Lung microvascular endothelial cell (primary cell): ENCODE measurements at places on chromosomes 3 and 15. TPM values are rescaled to one million over a fixed set of nuclear protein-coding genes. Genes with fewer than 3 reads are reported as not detected.

DNA sequence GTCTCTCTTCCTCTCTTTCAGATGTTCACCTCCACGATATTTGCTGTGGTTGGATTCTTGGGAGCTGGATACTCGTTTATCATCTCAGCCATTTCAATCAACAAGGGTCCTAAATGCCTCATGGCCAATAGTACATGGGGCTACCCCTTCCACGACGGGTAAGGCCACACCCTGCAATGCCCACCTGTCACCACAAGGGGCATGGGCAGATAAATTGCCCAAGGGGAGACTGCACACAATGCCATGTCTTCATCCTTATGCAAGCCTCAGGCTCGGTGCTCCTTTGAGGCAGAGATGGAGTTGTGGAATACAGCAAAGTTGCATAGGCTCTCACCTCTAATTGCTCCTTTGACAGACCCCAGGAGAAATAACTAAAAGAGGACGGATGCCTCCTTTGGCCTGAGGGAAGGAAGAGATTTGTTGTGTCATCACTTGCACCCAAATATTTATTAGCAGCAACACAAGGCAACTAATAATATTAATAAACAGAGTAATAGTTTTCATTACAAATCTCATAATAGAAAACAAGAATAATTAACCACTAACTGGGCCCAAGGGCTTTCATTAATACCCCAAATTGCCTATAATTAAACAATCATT, 13.2 kb downstream of the TM4SF4 start:
- no peak for DNase-seq

- DNase-seq = no peak
These were observed 340.8 kb upstream of the CTDSPL start for GRCh38 chr3:37520907-37521341.

EFCC1 gene
- total RNA-seq = 2.6 and 11.5 TPM in 2 replicates

- DNase-seq = no peak
These were observed 124.3 kb upstream of the ATP2B2 start for GRCh38 chr3:10629671-10630040.

DNA sequence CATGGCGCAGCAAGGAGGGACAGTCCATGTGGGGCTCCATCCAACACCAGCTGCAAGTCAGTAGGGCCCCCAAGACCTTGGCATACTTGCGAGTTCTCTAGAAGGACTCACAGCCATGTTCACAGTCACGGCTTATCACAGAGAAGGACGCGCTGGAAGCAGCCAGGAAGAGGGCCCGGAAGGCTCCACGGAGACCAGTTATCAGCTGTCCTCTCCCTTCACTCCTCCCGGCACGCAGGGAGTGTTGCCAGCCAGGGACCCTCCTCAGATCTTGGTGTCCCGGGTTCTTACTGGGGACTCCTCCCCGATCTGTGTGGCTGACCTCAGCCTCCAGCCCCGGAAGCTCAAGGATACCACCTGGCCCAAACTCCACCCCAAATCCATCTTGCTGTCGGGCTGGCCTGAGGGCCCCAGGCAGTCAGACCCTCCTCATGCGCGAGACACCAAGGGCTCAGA, 68.0 kb downstream of the SLTM start:
- DNase-seq = no peak

DNA sequence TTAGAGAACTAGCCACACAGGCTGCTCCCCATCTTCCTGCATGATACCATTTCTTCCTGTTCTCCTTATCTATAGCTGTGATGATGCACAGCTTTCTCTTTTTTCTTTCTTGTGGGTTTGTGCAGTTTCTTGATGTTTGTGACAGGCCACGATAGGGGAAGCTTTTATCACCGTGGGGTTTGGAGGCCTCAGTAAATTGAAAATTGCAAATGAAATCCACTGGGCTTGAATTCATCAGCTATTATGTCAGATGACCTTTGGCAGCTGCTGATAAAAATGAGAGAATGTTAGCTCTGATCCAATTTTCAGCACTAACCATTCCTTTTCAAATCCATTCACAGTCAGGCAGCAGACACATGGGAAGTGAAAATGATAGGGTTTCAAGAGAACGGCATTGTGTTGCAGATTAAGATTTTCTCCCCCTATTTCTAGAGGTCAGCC, 176.9 kb upstream of the SOX2 start:
- no peak for DNase-seq

DNA sequence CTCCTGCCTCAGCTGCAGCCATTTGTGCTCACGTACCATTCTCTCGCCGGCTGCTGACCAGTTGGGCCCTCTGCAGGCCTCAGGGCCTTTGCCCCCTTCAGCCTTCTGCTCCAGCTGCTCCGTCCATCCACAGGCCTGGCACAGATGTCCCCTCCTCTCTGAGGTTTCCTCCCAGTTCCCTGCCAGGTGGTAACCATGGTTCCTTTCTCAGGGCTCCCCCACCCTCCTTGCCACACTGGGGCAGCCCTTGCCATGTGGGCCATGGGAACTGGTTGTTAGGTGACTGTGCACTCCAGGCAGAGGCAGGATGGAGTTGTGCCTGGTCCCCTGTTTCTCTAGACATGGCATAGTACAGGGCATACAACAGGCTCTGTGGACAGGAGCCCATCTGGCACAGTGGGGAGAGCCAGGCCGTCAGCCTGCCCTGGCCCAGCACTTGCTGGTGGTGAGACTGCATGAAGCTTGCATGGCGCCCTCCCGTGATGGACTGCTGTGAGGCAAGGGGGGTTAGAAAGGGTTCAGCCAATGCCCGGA, 148.9 kb downstream of the DNAJB8 start:
- DNase-seq = no peak

- no peak for DNase-seq
These were observed 83.1 kb downstream of the PLCH1 start for GRCh38 chr3:155661760-155662159.

DNA sequence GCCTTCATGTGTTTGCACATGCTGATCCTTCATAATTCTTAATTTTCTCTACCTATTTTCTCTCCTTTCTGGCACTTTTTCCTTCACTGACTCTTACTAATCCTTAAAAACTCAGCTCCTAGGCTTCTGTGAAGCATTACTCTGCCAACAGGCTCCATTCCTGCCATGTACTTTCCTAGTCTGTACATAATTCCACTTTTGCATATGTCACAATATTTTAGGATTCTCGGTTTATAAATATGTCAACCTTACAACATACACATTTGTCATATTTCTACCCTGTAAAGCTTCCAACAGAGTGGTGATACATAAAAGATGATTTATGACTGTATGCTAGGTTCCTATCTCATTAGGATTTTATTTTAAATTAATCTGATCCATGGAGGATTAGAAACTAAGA, 38.2 kb upstream of the AGTR1 start:
- DNase-seq = no peak

GRCh38 chr3:46135475-46135874, 72.6 kb downstream of the CCR1 start:
- DNase-seq = no peak

DNA sequence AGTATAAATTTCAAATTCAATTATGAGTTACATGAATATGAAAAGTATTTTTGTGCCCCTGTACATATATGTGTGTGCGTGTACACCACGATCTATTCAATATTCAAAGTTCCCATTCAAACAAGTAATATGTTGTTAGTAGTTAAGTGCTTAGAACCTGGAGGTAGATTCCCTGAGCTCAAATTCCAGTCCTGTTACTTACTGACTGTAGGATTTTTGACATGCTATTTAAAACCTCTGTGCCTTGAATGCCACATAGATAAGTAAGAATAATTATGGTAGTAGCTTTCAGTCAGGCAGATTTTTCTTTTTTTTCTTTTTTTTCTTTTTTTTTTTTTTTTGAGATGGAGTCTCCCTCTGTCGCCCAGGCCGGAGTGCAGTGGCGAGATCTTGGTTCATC, 53.3 kb upstream of the CMSS1 start:
- DNase-seq = no peak

DNA sequence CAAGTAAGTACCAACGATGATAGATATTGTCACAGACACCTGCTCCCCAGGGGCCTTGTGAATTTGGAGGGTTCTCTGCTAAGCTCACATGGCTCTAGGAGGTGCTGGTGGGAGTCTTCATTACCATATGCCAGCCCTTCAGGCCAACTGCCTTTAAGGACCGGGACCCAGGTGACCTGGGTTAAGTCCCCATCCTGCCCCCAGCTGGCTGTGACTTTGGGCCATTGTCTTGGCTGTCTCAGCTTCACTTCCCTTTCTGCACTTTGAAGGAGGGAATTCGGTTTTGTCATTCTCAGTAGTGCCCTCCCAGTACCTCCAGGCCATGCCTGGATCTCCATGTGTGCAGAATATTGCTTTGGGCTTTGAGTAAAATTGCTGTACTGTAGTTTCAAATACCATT, 72.8 kb upstream of the ACAD9 start:
- DNase-seq = no peak

- DNase-seq = peak; percentile 83
These were observed 658.4 kb upstream of the NECTIN3 start for GRCh38 chr3:110413266-110413665.

DNA sequence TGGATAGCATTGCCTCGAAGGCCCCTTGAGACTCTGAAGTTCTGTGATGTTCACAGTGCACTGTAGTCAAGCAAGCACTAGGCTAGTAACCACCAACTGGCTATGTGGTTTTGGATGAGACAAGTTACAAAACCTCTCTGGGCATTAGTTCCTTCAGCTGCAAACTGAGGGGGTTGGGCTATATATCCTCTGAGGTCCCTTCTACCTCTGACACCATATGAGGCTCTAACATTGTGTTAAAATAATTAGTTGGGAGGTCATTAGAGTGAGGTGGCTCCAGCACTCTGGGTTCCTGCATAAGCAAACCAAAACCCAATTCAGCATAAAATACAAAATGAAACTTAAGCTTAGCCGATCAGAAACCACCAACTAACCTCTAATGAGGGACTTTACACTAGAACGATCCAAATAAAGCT, 209.5 kb upstream of the LRRN1 start:
- no peak for DNase-seq

GRCh38 chr3:78645628-78646310, 1122.0 kb downstream of the ROBO1 start:
- peak; percentile 60 for DNase-seq
